Endothelial cell (in vitro differentiated cells): ENCODE measurements at places on chromosomes 11 and 22.

DNA sequence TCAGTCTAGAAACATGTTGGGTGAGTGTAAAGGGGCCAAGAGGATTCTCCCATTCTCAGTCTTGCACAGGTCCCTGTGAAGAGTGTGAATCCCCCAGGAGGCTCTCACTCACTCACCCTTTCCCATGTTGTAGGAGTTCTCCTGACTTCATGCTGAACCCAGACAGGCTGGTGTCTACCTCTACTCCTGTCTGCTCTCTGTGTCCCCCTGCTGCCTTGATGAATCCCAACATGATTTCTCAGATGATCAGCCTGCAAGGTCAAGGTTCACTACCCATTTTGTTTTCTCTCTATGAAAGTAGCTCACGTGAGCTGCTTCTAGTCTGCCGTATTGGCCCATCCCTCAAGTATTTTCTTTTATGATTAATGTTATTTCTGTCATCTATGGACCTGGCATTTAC lies 500.6 kb downstream of the ETS1 start:
- no peak for DNase-seq

- no peak for DNase-seq
Measured at GRCh38 chr11:103668859-103669258, 367.6 kb upstream of the DDI1 start.

DNA sequence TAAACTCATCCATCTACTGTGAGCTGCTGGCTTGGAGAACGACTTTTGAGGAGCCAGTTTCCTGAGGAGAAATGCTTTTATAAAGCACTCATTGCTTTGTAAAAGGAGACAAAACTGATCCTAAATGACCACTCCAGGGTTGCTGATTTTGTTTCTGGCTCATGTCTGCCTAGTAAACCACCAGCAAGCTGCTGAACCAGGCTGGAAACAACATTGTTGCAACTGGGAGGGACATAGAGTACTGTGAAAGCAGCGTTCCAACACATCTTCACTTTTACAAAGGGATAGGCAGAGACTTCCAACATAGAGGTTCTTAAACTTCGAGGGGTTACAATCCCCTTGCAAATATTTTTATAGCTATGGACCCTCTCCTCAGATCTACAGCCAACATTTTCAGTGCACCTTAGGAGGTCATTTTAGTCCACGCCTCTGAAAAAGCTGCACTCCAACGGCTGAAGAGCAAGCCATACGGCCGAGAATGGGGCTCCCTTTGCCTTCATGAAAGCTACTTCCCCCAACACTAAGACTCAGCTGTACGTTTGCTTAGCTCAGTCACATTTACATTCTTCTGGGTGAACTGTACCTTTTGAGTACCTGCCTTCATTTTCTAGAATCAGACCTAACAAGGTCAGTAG lies 54.7 kb downstream of the PANX1 start:
- no peak for DNase-seq

GRCh38 chr11:48182860-48183526 lies 33.6 kb upstream of the OR4B1 start:
- DNase-seq, result no peak

DNA sequence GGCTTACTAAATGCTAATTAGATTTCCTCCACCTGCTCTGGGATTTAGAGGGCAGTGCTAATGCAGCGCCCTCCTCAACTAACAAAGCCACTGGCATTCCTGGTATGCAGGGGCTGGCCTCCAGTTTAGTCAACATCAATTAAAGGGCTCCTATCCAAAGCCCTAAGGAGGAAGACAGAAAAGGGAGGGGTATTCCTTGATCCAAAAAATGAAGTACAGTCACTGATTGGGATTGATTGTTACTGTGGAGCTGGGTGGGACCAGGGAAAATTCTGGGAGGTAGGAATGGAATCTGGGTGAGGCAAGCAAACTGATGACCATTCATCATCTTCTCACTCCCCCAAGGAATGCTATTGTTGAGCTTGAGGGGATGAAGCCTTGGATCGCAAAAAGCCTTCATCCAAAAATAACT lies 52.2 kb downstream of the GAB2 start:
- no peak for DNase-seq

DNA sequence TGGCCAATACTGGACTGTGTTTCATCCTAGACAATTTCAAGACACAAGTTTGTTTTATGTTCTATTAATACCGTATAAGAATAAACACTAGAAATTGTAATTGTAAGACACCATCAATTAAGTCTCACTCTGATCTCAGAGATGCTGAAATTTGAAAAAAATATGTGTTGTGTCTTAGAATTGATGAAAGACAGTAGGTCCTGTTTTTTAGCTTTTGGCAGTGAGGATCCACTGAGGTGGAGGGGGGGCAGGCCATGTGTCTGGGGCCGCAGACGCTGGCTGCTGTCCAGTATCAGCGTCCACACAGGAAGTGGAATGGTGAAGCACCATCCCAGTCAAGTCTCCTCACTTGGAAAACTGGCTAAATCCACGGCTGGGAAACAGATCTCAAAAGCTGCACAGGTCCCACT lies 22.5 kb upstream of the ALG8 start:
- no peak for DNase-seq

GRCh38 chr11:61728066-61728939 lies 24.1 kb upstream of the MYRF start:
- no peak for DNase-seq

GRCh38 chr11:86469491-86470388 lies 95.1 kb downstream of the CCDC81 start:
- DNase-seq, result no peak

DNA sequence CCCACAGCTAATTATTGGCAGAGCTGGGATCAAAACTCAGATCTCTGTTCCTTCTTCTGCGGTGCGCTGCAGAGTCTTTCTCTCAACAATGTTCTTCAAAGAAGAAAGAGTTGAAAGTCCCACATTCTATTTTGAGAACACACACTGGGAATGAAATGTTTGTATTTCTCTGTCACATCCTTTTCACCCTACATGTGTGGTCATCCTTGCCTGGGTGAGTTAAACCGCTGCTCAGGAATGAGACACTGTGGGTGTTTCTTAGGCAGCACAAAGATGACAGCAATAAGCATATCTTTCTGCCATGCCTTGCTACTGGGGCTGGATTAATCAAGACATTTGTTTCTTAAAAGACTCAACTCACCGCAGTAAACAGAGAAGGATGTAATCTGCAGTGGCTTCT lies 222.6 kb downstream of the LARGE1 start:
- no peak for DNase-seq

DNA sequence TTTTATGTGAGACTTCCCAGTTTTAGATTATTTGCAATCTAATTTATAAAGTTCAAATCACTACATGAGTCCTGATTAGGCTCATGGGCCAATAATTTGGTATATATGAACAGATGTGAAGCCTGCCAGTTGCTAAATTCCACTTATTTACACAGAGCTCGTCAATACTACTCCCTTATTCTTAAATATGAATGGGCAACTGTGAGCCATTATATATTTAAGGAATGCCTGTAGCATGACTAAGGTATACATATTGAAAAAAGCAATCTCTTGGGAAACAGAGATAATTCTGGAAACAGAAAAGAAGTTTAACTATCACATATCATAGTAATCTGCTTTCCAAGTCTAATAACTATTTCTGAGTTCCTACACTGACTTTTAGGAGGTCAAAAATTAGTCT lies 27.0 kb downstream of the RBMXL2 start:
- DNase-seq, result no peak

- DNase-seq, result no peak
Measured at GRCh38 chr22:44063462-44064371, 39.6 kb downstream of the PARVB start.

- DNase-seq, result no peak
Measured at GRCh38 chr22:28627791-28628190, 51.8 kb downstream of the TTC28 start.

- no peak for DNase-seq
Measured at GRCh38 chr11:122711831-122712381, 56.4 kb downstream of the UBASH3B start.

GRCh38 chr22:36925388-36926290 lies 12.2 kb downstream of the CSF2RB start:
- no peak for DNase-seq

DNA sequence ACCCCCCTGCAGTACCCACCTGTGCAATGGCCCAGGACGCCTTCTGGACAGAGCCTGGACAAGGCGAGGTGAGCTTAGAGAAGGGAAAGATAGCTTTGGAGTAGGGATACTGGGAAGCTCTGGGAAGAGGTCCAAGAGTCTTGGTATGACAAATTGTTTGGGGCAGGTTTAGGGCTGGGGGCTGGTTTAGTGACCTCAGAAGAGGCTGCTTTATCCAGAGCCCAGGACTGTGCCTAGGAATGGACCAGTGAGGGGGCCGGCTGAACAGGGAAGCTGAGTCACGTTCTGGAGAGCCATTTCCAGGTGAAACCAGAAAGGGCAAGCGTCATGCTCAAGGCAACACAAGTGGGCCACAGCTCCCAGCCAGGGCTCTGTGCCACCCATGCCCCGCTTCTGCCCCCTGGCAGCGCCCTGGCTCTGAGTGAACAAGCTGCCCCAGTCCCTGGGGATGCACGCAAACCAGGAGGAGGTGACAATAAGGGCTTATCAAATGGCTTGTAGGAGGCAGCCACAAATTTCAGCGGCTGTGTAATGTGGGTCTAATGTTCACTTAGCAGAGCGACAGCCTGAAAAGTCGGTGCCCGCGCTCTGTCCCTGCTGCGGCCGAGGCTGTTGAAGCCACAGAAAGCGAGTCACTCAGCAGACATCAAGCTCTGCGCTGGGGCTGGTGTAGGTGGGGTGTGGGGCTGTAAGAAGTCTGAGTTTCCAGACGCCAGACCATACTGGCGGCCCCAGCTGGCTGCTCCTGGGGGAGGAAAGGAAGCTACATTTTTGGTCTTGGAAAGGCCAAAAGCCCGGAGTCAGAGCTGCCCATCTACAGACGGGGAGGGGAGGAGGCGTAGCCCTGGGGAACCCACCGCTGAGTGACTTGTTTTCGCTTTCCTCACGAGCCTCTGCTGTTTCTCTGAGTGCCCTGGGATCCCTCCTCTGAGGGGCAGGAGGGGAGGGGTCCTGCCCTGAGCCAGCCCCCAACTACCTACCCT lies 18.3 kb upstream of the SYT7 start:
- no peak for DNase-seq

DNA sequence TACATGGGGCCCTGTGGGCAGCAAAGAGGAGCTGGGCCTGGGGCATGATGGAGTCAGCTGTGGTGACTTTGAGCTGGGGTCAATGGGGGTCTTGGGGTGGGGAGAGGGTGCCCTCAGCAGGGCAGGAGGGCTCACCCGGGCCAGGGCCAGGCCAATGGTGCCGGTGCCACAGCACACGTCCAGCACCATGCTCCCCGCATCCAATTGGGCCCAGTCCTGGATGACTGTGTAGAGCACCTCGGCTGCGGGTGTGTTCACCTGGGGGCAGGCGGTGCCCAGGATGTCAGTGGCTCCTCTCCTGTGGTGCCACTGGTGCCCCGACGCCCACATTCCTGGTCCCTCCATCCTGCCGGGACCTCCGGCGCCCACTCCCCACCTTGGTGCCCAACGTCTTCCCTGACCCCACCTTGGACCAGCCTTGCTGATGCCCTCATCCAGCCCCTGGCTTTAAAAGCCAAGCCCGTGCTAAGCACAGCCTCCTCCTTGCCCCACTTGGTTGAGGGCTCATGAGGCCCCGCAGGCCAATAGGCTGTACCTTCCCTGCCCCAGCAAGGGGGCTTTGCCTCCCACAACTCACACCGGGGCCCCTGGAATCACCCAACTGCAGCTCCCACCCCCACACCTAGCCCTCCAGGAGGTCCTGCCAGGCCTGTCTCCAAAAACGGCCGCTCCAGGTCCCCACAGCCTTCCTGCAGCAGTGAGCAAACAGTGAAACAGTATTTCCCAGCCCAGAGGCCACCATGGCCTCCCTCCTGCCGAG lies 2.2 kb upstream of the RANBP1 start:
- DNase-seq, result no peak

DNA sequence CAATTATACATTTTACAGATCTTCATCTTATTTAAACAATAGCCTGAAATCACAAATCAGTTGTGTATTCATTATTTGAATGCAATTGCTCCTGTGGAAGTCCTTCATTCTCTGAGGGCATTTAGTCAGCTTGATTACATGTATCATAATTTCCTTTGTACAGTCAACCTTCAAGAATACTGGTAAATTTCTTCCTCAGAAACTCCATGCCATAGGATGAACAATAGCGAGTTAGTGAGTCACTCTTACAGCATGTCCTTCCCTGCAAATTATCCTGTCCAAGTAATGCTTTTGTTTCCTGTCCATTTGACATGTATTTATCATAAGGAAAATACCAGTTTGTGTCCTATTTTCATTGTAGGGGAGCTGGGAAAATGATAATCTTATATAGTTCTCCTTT lies 3.8 kb downstream of the OR10S1 start:
- no peak for DNase-seq

GRCh38 chr11:28476864-28477263 lies 368.7 kb downstream of the METTL15 start:
- no peak for DNase-seq

DNA sequence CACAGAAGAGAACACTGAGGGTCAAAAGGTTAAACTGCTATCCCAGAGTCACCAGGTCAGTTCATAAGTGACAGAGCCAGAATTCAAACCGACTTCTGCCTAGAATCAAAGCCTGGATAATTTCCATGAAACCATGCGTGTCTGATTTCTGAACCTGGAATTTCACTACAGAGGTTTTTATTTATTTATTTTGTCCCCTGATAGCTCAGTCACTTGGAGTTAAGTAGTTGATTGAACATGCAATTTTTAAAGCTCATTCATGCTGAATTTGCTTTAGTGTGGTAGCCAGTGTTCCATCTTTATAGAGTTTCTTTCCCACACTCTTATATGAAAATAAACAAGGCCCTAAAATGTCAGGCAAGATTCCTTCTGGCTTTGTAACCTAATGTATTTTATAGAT lies 93.2 kb downstream of the NAV2 start:
- no peak for DNase-seq

GRCh38 chr11:63763496-63764339 lies 4.9 kb downstream of the ZFTA start:
- DNase-seq, result peak; percentile 35

DNA sequence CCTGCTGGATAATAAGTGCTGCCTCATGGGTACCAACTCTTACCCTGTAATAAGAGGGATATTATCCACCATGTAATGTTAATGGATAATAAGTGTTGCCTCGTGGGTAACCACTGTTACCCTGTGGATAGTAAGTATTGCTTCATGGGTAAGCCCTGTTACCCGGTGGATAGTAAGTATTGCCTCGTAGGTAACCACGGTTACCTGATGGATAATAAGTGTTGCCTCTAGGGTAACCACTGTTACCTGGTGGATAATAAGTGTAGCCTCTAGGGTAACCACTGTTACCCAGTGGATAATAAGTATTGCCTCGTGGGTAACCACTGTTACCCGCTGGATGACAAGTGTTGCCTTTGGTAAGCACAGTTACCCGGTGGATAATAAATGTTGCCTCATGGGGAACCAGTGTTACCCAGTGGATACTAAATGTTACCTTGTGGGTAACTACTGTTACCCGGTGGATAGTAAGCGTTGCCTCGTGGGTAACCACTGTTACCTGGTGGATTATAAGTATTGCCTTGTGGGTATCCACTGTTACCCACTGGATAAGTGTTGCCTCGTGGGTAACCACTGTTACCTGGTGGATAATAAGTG lies 18.6 kb upstream of the NXPE4 start:
- no peak for DNase-seq
